ENCODE measurements at places on chromosomes 12 and 14.

GRCh38 chr12:2654741-2655140 is 140.0 kb upstream of the FKBP4 start:
- no peak for DNase-seq

GRCh38 chr14:60249321-60250256 is 568 bp downstream of the PPM1A start:
- DNase-seq = peak; percentile 57

- no peak for DNase-seq
Measured at GRCh38 chr12:64522807-64523206, 70.9 kb downstream of the TBK1 start.

- DNase-seq = peak; percentile 98
Measured at GRCh38 chr12:51368640-51369517, 22.3 kb downstream of the GALNT6 start.

GRCh38 chr12:113135178-113136127 is at the start of gene RASAL1:
TSS of gene RASAL1 (minus strand) at chr12:113135761. CDS start at chr12:113135462, 299 bp downstream.
- no peak for DNase-seq

DNA sequence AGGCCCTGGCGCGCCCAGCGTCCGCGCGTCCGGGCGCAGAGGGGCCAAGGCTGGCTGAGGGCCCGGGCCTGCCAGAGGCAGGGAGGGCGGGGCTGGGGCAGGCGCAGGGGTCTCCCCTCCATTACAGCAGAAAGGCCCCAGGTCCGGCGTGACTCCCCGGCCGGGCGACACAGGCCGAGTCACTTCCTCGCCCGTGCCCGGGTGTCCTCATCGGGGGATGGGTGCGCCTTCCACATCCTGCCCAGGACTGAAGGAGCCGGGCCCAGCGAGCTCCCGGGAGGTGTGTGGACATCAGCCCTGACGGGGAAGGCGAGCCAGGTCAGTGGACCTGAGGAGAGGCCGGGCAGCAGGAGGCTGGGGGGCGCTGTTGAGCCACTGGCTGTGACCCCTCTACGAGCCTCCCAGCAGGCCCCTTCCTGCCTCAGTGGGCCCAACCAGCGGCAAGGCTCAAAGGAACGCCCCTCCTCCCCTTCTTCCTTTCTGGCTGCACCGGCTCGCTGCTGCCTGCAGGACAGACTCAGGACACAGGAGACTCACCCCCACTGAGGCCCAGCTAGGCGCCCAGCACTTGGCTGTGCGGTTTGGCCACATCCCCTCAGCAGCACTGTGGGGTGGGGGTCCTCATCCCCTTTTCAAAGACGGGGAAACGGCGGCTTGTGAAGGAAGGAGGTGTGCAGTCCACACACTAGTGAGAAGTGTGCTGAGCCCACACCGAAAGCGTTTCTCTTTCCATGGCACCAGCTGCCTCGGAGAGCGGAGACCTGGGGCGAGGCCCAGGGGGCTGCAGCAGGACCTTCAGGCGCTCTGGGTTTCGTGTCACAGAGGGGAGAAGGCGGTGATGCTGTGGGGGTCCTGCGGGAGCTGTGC is 606 bp downstream of the TNFAIP2 start:
- no peak for DNase-seq

DNA sequence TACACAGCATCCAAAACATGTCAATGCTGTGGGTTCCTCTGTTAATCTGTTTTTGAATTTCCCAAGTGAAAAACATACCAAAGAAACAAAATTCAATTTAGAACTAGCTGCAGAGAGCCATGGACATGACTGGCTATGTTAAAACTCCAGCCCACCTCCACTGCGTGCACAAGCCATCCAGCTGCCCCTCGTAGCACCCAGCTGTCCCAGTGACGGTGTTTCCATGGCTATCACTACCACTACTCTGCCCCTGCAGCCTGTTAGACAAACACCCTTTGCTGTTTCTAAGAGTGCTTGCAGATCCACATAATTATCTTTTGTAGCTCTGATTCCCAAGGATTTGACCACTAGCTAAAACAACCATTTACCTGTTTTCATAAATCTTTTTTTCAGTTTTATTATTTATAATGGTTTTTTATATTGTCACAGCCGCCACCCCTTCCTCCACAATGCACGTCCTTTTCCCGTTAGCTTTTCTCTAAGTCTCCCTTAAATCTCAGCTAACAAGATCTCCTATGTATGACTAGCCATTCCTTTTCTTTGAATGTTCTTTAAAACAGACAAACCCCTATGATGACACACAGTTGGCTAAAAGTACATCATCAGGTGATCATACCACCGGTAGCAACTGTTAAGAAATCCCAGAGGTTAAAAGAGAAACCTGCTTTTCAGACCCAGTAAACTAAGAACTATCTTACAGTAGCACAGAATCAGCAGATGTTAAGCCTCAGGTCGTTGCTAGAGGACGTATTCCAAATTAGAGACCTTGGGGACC is 37.8 kb upstream of the NAA30 start:
- no peak for DNase-seq
